ENCODE measurements at places on chromosomes 2 and 18.

DNA sequence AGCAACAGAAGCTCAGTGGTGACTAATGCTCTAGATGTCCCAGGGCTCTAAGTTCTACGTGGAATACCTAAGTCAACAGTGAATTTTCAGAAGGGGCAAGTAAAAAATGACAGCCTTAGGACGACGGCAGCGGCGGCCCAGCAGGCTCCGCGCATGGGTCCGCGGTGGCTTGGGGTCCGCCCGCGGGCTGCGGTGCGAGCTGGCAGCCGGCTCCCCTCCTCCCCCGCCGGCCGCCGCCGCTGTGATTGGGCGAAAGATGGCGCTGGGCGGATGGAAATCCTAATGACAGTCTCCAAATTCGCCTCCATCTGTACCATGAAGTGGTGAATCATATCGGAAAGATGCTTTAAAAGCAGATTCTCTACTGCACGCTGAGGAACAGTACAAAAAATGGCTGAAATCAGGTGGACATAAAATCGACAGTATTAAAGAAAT lies 74.7 kb downstream of the HNRNPLL start:
- DNase-seq: no peak

- DNase-seq: no peak
Observed at GRCh38 chr2:125341353-125341752, 1314.6 kb upstream of the GYPC start.

- DNase-seq: no peak
Observed at GRCh38 chr2:186349508-186349907, 136.6 kb upstream of the ZC3H15 start.

DNA sequence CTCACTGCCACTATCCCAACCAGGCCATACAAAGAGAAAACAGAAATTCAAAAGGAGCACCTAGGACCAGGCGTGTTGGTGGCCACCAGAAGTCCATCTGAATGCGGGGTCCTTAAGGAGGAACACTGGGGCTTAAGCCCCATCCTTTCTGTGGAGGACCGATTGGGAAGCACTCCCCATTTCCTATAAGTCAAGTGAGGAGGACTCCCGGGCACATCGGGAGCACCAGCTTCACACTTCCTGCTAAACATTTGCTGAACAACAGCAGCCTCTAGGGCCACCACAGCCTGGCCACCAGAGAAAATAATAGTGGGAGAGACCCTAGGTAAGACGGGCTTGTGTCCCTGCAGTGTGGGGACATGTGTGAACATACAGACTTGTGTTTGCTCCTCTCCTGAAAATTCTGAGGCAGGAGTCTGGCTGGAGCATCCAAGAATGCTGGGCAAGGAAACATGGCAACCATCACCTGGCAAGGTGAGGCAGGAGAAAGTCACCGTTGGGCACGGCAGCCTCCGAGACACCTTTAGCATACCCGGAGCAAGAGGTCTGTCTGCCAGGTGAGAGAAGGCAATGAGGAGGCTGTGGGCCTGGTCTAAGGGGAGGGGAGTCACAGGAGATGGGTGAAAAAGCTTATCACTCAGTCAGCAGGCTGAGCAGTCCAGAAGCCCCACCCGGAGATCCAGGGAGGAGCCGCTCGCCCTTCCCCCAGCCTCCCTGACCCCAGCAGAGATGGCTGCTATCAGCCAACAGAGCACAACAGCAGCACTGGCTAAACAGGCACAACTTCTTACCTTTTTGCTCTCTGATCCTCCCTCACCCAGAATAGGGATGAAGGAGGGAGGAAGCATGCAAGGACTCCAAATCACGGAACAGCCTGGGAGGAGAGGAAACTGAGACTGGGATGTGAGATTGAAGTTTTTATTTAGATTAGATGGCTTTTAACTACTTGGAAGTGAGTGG lies 282.3 kb downstream of the EIPR1 start:
- DNase-seq: peak; percentile 79

GRCh38 chr2:148614014-148614321 lies 30.6 kb upstream of the EPC2 start:
- no peak for DNase-seq

- no peak for DNase-seq
Observed at GRCh38 chr2:120133572-120134244, 89.5 kb downstream of the TMEM185B start.

DNA sequence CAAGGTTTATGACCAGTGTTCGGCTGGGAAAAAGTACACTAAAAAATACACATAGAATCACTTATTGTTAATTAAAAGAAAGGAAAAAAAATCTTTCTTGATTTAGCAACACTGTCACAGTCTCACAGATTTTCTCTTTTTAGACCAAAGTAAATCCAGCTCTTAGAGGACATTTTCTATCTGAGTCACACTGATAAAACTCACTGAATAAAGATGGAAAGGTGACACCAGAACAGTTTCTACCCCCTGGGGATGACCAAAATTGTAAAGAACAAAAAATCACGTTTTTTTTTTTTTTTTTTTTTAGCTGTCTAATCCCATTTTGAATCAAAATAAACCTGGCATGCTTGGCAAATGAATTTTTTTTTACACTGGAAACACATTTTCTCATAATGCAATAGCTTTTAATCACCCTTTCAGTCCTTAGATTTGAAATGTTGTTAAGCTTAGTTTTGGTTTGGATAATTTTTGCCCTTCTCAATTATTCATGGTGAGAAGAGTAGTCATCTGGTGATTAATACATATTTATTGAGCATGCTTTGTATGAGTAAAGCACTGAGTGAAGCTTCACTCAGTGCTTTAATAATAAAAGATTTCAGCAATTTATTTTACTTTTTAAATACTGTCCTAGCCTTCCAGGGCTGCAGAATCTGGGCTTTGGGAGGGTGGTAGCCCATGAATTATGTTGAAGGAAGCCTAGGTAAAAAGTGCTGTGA lies 886.3 kb downstream of the SLC4A3 start:
- DNase-seq: no peak

- no peak for DNase-seq
Observed at GRCh38 chr18:6363216-6363615, 51.5 kb downstream of the L3MBTL4 start.

DNA sequence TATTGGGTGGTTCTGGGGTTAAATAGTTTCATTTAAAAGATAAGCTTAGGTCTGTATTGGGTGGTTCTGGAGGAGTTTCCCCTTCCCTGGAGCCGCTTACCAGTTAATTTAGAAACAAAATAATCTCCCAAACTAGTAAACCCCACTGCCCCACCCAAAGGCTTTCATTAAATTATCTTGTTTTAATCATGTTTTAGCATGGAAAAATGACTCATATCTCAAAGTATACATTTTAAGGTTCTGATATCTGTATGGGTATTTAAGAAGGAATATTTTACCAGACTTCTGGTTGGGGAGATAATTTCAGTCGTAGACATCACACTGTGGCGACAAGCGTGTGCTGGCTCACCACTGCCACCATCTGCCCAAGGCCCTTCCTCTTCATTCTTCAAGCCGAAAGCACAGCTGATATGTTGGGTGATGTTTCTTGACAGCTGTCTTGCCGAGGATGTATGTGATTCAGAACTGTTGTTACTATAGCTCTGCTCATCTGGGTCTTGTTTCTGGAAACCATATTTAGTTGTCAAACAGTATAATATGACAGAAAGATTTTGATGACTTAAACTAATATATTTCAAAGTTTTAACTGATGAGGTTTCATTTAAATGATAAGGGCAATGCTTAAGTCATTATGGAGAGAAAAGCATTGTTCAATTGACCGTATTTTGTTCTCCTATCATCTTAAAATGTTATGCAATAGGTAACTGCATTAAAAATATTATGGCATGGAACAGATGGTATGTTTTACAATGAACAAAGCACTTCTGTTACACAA lies 5.1 kb downstream of the FIGLA start:
- no peak for DNase-seq

- DNase-seq: no peak
Observed at GRCh38 chr2:52532956-52533355, 1234.6 kb upstream of the CHAC2 start.

- no peak for DNase-seq
Observed at GRCh38 chr2:211133766-211134165, 577.4 kb downstream of the CPS1 start.

DNA sequence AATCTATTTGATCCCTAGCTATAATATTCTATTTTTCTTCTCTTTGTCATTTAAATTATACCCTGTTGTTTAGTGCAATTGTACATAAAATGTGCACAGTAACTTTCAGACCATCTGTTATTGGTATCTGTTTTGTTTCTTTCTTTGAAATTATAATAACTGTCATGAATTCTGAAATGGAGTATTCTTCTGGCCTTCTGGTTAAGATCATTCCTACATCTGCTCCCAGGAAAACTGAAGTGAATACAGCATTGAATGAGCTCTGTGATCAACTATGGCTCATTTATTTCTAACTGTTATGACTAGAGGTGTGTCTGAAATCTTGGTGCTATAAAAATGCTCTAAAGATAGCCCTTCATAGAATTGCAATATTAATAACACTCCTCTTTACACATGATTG lies 788.4 kb upstream of the TMEFF2 start:
- no peak for DNase-seq

GRCh38 chr2:191026377-191026776 lies 12.4 kb upstream of the STAT1 start:
- no peak for DNase-seq

DNA sequence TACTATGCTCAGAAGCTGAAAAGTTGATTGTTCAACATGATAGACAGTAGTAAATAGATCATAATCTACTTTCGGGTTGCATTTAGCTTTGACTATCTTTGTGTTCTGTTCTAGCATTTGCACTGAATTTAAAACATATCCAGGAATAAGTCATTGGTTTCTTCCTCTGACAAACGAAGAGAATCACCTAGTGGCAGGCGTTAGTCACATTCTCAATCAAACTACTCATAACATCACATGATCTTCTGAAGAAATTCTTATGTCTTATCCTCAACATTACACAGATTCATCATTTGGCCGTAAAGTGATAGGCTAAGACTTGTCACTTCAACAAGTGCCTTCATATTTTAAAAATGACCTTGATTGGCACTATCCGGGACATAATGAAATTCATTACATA lies 63.6 kb upstream of the TTC21B start:
- no peak for DNase-seq

GRCh38 chr2:162821176-162821575 lies 17.4 kb downstream of the KCNH7 start:
- no peak for DNase-seq

Data from esophagus muscularis mucosa (tissue), 4 donors.